ENCODE measurements at places on chromosomes 7 and 10. TPM values are rescaled to one million over a fixed set of nuclear protein-coding genes. Genes with fewer than 3 reads are reported as not detected.

SLC39A12 gene
- total RNA-seq: not detected

GCK gene
- total RNA-seq: not detected

GDF2 gene
- total RNA-seq: not detected

FFAR4 gene
- not detected for total RNA-seq

CRHR2 gene
- total RNA-seq: not detected

ITPRID1 gene
- total RNA-seq: not detected

AGR2 gene
- not detected for total RNA-seq

PPP1R17 gene
- total RNA-seq: not detected

CYP17A1 gene
- total RNA-seq: not detected

UNCX gene
- not detected for total RNA-seq

SAMD9 gene
- total RNA-seq: 11.9 TPM

RET gene
- total RNA-seq: 0.74 TPM

GSTO2 gene
- 2.6 TPM for total RNA-seq

MALRD1 gene
- total RNA-seq: 0.14 TPM

LRRN3 gene
- 3.2 TPM for total RNA-seq

SVIL gene
- total RNA-seq: 47.2 TPM

CLIP2 gene
- total RNA-seq: 37.4 TPM

GNB2 gene
- total RNA-seq: 61.5 TPM

STOX1 gene
- total RNA-seq: not detected

ATOH7 gene
- total RNA-seq: not detected

CTTNBP2 gene
- total RNA-seq: 0.78 TPM

SFXN2 gene
- 2.4 TPM for total RNA-seq

EXOC6 gene
- 10.3 TPM for total RNA-seq

ZDHHC6 gene
- total RNA-seq: 24.9 TPM

MMP21 gene
- not detected for total RNA-seq

OPN4 gene
- total RNA-seq: 0.14 TPM

MMD2 gene
- not detected for total RNA-seq

VOPP1 gene
- 124 TPM for total RNA-seq

AASS gene
- total RNA-seq: 48.5 TPM

ANKRD30A gene
- total RNA-seq: not detected

UCMA gene
- total RNA-seq: not detected
